Activated CD8-positive, alpha-beta memory T cell treated with anti-CD3 and anti-CD28 coated beads, Interleukin-2, amount 10 ng/mL, durations not matched to agents 7 days and 5 days (primary cell): ENCODE measurements at places on chromosomes 2 and 18.

DNA sequence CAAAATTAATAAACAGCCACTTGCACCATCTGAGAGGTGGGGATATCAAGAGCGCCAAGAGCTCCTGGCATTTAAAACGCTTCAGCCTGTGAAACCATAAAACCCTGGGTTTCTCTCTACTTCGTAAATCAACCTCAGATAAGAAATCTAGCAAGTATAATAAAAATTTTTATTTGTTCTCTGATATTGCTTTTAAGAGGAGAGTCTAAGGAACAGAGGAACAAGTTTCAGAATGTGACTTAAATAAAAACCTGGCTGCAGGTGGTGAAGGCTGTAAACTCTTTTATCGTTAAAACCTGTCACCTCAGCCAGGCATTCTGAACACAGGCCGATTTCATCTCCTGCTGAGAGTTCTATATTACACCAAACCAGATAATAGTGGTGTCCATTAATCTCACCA, 9.9 kb downstream of the DYTN start:
- DNase-seq = no peak

- DNase-seq = no peak
Observed at GRCh38 chr2:164044622-164045021, 308.8 kb upstream of the FIGN start.

GRCh38 chr18:4231260-4231659, 223.8 kb downstream of the DLGAP1 start:
- no peak for DNase-seq

DNA sequence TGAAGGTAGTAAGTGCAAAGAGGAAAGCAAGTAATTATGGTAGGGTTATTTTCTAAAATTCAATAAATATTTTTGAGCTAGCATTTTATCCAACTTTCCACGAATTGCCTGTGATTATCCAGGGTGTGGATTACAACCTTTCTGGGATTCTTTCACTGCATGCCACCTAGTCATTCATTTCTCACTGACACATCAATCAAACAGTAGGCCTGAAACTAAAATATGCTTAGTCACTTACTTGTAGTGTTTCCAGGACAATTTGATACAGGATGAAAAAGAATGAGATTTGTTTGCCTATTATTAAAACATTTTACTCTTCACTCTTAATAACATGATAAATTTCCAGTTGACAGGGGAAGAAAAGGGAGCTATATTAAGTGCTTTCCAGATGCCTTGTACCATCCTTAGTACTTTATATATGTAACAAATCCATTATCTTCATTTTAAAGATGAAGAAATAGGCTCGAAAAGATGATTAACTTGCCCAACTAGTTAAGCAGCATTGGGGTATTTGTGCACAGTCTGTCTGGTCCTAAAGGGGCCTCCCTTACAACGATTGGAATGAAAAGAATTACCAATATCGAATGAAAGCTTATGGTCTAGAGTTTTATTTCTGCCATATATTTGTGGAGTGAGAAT, 70.4 kb downstream of the KCTD1 start:
- DNase-seq = no peak

- no peak for DNase-seq
Observed at GRCh38 chr2:239179851-239180371, 220.9 kb downstream of the HDAC4 start.

- no peak for DNase-seq
Observed at GRCh38 chr18:77980275-77980674, 730.6 kb downstream of the GALR1 start.

- DNase-seq = no peak
Observed at GRCh38 chr2:134718023-134718816, 580 bp downstream of the TMEM163 start.

DNA sequence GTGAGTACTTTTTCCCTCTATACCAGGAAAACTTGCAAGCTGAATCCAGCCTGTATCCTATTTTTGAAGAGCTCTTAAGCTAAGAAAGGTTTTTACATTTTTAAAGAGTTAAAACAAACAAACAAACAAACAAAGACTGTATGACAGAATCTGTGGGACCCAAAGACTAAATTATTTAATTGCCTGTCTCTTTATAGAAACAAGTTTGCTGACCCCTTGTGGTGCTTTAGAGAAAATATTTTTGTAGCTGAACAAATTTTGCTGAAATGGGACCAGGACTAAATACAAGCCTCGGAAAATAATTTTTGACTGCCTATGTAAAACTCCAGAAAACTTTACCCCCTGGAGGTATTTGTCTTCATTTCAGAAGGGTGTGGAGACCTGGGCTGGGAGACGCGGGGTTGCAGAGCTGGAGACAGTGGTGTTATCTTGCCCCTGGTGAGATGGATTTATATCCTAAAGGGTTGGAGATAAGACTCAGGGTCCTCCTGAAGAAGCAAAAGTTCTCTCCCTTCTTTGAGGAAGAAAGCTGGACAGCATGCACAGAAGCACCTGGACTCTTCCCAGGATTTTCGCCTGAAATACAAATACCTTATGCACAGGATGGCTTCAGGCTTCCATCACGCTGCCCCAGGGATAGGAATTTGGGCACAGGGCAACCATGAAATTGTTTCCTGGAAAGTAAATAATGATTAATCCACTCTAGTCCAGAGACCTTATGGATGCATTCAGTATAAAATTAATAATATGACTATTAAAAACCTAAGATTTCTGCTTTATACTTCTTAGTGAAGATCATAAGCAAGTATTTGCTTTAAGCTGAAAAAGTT, 54.3 kb downstream of the TMX3 start:
- no peak for DNase-seq

DNA sequence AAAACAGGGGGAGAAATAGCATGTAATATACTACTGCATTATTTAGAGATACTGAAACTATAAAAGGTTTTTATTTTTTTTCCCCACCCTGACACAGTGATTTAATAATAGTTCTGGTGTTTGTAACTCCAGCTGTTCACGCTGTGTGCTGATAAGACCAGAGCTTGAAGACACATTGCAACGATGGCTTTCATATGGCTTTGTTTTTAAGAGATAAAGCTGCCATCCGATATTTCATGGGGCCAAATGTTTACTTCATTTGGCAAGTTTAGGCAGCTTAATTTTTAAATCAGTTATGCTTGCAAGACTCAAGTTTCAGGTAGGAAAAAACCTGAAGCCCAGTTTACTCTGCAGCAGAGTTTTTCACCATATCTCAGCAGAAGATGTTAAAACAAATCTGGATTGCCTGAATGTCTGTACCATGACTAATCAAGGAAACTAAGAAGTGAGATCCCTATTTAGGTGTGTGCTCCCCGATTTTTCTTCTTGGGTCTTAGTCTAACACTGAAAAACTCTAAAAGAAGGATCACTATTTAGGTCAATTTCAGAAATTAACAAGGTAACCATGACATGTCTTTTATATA, 508.6 kb downstream of the PARD3B start:
- no peak for DNase-seq

DNA sequence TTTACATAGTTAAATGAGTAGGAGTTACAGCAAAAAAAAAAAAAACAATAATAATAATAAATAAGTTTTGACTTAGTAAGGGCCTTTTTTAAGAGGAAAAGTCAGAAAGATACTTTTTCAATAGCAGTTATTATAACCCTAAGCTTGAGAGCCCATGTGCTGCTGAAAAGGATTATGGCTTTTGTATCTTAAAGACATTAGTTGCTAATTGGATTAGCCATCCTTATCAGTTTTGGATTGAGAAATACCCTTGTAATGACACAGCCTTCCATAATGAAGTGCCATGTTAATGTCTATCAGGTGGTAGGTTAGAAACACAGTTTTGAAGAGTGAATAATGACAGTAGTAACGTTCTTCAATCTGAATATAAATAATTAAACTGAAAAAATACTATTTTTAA, 554.0 kb downstream of the RIT2 start:
- no peak for DNase-seq

GRCh38 chr18:72089432-72089831, 454.7 kb downstream of the CBLN2 start:
- no peak for DNase-seq

- no peak for DNase-seq
Observed at GRCh38 chr2:218878926-218879761, 1.5 kb upstream of the WNT10A start.

GRCh38 chr2:142796161-142796560, 81.3 kb upstream of the KYNU start:
- no peak for DNase-seq

GRCh38 chr2:28360718-28361293, 31.9 kb upstream of the FOSL2 start:
- DNase-seq = no peak

- DNase-seq = no peak
Observed at GRCh38 chr2:234269769-234270204, 219.3 kb downstream of the SPP2 start.

GRCh38 chr2:72144274-72144631, 3.4 kb downstream of the CYP26B1 start:
- DNase-seq = no peak

DNA sequence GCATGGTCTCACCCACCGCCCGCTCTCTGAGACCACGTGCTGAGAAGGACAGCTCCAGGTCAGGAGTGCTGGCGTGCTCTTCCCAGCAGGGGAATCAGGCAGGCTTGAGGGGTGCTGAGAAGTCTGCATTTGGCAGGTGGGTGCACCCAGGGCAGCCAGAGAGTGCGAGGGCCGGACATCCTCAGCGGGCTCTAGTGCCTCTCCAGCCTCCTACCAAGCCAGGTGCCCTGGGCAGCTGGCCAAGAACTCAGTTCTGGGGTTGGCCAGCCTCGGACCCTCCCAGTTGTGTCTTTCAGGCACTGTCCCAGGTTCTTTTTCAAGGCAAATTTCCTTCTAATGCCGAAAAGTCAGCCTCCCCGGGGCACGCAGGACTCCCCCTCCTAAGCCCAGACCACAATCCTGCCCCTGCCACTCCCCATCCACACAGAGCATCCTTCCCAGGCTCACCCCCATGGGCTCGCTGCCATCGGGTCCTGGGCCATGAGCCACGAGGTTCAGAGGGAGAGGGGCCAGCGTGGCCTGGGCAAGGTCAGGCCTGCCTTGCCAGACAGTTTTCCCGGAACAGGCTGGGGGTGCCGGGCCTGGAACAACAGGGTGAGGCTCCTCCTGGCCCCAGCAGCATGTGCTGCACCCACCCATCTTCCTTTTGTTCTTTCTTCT, 52.2 kb upstream of the GPC1 start:
- DNase-seq = no peak

DNA sequence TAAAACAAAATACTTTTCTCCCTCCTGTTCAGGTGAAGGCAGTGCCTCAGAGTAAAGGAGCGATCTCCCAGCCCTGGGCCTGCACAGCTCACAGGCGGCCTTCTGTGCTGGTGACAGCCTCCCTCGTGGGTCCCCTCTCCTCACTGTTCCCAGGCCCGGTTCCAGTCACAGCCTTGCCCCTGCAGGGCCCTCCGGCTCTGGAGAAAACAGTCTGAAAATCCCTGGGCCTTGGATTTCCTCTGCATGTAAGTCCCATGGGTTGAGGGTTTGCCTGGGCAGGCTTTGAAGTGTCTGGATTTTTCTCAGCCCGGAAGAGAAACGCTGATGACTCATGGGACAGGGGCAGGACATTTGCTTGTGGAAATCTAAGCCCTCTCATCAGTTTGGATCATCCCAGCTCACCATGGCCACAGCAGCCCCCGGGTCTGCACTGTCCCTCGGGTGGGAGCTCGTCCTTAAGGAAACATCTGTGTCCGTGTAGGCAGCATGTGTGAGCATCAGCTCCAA, 186.1 kb upstream of the RAB12 start:
- DNase-seq = no peak

DNA sequence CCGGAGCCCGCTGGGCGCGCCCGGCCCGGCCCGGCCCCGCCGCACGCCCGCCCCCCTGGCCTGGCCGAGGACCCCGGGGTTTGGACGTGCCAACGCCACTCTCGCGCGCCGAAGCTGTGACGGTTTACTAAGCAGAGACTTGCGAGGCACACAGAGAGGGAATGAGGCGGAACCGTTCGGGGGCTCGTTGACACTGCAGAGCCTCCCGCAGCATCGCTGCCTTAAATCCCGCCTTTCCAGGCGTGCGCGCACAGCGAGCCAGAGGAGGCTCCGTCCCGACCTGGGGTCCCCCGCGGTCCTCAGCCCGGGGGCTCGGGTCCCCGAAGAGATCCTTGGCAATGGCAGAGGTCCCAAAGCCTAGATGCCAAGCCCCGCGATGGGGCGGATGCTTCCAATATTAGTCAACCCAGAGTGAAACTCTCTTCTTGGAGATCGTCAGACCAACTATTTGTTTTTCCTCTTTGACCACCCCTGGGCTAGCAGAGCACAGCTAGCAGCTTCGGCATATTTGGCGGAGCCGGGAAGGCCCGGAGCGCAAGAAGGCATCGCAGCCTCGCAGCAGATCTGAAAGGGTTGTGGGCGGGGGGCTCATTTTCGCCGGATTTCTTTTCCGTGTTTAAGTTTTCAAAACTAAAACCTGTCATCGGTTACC, at the start of gene ZNF385B:
Gene ZNF385B (minus strand): TSS at position 197 of the 652 bp plus-strand sequence.
- no peak for DNase-seq

- DNase-seq = no peak
Observed at GRCh38 chr2:232350804-232351685, 27.5 kb upstream of the ALPP start.

- no peak for DNase-seq
Observed at GRCh38 chr2:233356546-233357308, 2.4 kb downstream of the DGKD start.

- DNase-seq = no peak
Observed at GRCh38 chr18:30595942-30596341, 446.6 kb downstream of the DSC3 start.

DNA sequence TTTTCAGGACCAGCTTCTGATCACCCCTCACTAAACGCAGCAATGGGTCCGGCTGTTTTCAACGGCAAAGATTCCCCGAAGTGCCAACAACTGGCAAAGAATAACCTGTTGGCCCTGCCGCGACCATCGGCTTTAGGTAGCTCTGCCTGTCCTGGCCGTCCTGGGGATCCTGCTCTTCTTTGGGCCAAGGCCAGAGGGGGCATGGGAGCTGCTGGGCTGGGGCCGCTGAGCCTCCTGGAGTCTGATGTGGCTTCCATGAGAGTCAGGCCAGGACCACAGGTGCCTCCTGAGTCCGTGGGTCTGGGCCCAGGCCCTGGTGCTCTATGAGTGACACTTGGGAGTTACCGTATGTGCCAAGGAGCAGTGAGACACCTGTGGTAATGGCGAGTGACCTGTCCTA, 46.9 kb downstream of the GREB1 start:
- no peak for DNase-seq

- no peak for DNase-seq
Observed at GRCh38 chr2:65033178-65033577, 23.0 kb upstream of the CEP68 start.

DNA sequence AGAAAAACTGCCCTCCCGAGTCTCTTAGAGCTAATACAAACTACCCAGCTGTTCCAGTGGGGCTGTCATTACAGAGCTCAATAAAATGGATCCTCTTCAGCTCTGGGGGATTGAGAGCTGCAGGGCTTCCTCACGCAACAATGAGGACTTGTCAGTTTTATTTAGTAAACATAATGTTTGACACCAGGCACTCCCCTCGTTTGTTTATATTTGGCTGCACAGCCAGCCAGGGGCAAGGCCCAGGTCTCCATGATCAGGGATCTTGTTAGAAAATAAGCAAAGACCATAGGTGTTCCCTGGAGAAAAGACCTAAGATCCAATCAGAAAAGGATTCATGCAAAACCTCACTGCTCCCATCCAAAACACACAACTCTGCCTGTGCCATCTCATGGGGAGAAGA, 158.2 kb downstream of the C1D start:
- no peak for DNase-seq
